ENCODE measurements at places on chromosomes 3 and 15.

GRCh38 chr3:76096836-76097588, 311.7 kb upstream of the ZNF717 start:
- peak; percentile 27 for DNase-seq

- DNase-seq, result peak; percentile 42
Measured at GRCh38 chr15:78050441-78050809, 27.1 kb downstream of the TBC1D2B start.

DNA sequence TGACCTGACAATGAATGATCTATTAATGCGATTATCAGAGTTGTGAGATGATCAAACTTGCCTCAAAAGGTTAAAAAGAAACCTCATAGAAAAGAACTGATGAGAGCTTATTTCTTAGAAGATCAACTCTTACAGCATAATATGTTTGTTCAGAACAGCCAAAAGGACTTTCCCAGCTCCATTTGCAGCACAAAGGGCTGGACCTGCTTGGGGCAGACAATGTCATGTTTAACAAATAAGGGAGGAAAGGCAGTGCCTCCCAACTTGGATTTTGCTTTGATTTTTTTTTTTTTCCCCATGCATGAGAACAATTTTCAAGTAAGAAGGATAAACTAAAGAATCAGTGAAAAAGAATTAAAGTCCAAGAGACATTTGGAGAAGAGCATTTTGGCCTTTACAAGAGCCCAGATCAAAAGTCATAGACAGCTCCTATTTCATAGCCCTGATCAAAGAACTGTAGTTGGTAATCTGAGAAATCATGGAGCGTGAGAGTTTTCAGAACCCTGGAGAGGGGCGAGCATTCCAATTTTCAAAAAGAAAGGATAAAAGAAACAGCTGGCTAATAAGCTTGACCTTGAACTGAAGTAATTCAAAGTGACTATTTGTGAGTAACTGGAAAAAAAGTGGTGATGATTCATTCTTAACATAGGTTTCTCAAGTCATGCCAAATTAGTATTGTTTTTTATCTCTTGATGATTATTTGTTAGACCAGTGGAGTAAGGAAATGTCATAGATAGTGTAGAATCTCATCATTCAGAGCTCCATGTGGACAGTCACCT, 136.0 kb upstream of the CFAP20DC start:
- peak; percentile 50 for DNase-seq

DNA sequence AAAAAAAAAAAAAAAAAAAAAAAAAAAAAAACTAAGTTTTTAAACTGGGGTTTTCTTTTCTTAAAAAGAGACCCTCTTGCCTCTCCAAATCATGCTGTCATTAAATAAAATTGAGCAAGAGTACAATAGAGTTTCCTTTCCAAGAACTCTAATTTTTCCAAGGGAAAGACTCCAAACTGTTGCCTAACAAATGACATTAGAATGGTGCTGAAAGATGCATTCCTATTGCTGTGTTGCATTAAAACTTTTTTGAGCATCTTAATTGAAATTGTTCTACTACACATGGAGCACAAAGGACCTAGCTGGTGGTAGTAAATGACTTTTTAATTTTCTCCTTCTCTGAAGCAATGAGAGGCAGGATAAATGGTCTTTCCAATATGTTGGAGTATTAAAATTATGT, 469.1 kb upstream of the ARHGEF26 start:
- DNase-seq, result no peak

DNA sequence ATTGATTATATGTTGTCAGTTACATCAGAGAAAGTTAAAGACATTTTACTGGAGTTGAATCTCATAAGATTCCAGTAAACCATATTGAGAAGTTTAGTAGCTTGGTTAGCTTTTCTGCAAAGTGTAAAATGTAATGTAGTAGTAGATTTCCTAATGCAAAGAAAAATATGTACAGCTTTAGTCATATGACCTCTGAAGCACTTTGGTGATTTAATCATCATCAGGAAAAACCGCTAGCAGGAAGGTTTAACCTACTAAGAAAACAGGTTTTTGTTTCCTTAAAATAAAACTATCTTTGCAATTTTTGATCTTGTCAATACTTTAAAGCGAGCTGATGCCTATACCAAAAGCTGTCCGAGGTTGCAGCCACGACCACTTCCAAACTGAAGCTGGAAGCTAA, 364.6 kb upstream of the ZNF385D start:
- DNase-seq, result peak; percentile 19

DNA sequence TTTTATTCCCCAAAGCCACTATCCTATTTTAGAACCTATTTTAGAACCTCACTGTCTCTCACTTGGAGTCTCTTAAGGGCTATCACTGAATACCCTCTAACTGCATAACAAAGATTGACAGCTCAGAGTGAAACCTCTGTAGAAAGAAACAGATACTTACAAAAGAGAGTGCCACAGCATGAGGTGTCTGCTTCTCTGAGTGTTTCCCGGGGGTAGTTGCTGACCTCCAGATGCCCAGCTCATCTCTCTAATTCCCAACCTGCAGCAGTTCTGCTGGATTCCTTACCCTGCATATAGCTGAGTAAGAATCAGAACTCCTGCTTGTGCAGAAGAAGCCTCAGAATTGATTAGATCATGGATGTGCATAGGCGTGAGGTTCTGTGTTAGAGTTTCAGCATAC, 34.5 kb downstream of the P3H2 start:
- DNase-seq, result no peak

- DNase-seq, result no peak
Measured at GRCh38 chr3:14564741-14565140, 24.6 kb upstream of the GRIP2 start.

- no peak for DNase-seq
Measured at GRCh38 chr15:83109532-83109931, 2.1 kb downstream of the TM6SF1 start.

GRCh38 chr15:91548549-91548948, 305.0 kb upstream of the SLCO3A1 start:
- peak; percentile 21 for DNase-seq

- DNase-seq, result no peak
Measured at GRCh38 chr3:99839613-99840012, 22.0 kb downstream of the CMSS1 start.

- peak; percentile 71 for DNase-seq
Measured at GRCh38 chr15:60137711-60138396, 133.7 kb downstream of the FOXB1 start.

DNA sequence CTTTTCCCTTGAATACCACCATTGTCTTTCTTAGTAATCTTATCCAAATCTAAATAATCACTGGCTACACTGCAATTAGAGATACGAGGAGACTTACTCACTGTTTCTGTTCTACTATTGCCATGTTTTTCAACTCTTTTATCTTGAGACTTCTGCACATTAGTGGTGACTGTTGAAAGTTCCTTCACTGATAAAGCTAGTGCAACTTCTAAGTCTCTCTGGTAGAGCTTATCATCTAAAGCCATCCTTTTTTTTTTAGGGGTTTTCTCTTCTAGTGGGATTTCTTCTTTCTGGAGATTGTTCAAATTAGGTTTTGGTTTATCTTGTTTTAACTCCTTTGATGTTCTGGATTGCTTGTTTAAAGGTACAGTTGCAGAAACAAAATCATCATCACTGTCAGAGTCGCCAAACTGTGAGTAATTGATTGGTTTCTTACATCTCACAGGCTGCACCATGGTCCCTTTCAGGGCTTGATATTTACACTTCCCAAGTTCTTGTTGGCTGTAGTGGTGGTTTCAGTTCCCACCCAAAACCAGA, 37.7 kb downstream of the NCK1 start:
- DNase-seq, result peak; percentile 66

GRCh38 chr3:140242818-140243276, 307.9 kb downstream of the CLSTN2 start:
- DNase-seq, result peak; percentile 69

DNA sequence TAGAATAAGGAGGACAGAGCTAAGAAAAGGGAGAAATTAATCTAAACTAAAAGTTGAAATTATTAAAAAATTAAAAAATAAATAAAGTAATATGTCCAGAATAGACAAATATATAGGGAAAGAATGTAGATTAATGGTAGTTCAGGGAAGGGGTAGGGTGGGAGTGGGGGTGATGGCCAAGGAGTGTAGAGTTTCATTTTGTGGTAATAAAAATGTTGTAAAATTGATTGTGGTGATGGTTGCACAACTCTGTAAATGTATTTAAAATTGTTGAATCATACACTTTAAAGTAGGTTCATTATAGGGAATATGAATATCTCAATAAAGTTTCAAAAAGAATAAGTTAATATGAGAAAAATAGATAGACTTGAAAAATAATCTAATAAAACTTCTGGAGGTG, 21.0 kb upstream of the FNDC3B start:
- DNase-seq, result no peak

- peak; percentile 15 for DNase-seq
Measured at GRCh38 chr15:51051776-51052175, 42.9 kb downstream of the TNFAIP8L3 start.

- DNase-seq, result no peak
Measured at GRCh38 chr3:146640361-146640760, 35.2 kb upstream of the PLSCR5 start.

- DNase-seq, result peak; percentile 83
Measured at GRCh38 chr3:149969110-149969939, 1.4 kb downstream of the PFN2 start.

GRCh38 chr3:149174901-149175300, 45.5 kb downstream of the HPS3 start:
- peak; percentile 77 for DNase-seq

DNA sequence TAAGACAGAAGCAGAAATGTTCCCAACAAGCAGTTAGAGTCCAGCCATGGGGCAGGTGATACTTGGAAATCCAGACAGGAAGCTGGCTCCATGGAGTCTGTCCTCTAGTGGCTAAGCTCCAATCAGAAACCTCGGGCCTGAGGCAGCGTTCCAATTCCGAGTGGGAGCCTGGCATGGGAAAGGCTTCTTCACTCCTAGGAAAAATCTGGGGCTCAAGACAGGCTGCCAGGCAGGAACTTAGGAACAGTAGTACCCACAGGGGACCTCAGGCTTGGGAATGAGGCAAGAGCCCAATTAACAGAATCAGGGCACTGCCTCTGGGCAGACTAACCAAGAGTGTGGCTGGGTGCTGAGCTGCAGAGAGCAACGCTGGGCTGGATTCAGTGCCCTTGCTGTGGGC, 6.2 kb upstream of the ATP13A4 start:
- no peak for DNase-seq

DNA sequence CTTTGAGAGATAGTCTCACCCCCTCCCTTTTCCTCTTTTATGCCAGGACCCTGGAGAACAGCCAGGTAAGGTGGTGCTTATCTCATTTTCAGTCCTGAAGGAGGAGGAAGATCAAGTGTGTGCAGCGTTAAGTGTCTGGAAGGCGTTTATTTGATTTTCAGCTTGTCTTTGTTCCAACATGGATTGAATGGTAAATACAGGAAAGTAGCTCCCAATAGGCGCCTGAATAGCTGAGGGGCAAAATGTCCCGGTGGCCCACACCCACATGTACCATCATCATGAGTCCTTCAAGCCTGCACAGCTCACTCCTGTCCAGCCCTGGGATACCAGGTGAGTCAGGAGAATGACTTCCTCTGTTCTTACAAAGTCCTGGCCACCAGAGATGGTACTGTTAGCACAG, 73.5 kb downstream of the CEMIP start:
- DNase-seq, result no peak

GRCh38 chr15:100529556-100529955, 806 bp upstream of the CERS3 start:
- DNase-seq, result no peak

Data from astrocyte (in vitro differentiated cells and primary cell).